K562 (cell line): ENCODE measurements at places on chromosomes 4 and X. TPM values are rescaled to one million over a fixed set of nuclear protein-coding genes. Genes with fewer than 3 reads are reported as not detected.
A peak's percentile ranks its signal among the peaks of the same experiment; 100 is the strongest.

GRCh38 chr4:1717129-1718094, 3.7 kb downstream of the TMEM129 start:
- DNase-seq = no peak

The TREX2 gene
- 0.70 and 0.82 TPM in 2 replicates for polyA plus RNA-seq

GRCh38 chrX:119004920-119005524, 30.6 kb downstream of the LONRF3 start:
- peak; percentile 48 for DNase-seq

The DCX gene
- not detected in 2 replicates for polyA plus RNA-seq

DNA sequence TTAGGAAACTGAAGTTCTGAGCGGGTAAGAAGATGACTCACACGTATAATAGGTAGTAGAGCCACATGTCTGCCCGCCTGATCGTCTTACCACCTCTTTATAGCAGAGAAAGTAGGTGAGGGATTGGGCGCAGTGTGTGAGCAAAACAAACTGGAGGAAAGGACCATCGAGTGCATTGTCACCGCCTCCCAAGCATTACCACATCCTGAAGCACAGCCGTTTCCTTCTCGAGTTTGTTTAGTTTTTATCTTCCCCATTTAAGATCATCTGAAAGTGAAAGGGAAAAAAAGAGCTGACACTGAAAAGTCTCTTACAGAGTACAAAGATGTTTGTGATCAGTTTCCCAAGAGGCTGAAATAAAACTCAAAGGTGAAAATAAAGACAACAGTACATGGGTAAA, 14.8 kb downstream of the PDK3 start:
- no peak for DNase-seq

DNA sequence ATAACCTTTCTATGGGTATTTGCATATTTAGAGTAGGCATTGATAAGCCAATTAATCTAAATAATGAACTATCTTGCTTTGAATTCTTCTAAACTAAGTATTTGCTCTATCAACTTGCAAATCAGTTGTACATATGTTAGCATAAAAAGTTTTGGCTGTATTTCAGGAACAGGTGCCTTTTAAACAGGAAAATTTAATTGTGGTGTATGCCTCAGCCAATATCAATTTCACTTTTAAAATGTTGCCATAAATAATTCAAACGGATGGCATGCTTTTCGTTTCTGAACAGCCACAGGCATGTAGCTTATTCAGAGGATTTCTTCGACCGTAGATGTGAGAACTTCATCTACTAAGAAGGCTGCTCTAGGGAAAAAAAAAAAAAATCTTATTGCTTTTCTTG, 99.9 kb downstream of the DCLK2 start:
- DNase-seq = no peak

- no peak for DNase-seq
Observed at GRCh38 chr4:154457471-154457870, 34.1 kb downstream of the DCHS2 start.

The NUDT11 gene
- polyA plus RNA-seq = 0.16 TPM in 1 of 2 replicates, not detected in the other

The GJB1 gene
- polyA plus RNA-seq = not detected in 2 replicates

DNA sequence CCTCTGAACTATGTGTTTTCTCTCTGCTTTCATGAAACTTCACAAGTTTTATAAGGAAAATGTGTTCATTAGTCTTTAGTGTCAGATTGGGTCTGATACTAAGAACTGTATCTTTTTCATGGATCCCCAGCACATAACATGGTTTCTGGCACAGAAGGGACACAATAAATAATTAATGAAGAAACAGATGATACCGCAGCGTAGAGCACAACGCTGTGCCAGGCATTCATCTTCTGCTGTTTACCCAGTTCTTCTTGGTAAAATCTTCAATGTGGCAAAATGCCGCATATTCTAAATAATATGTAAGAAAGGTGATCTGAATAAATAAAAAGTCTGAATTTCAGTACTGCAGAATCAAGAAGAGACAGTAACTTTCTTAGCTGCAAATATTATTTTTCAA, 12.3 kb downstream of the SCARB2 start:
- no peak for DNase-seq
